ENCODE measurements at places on chromosomes 3 and 15.

DNA sequence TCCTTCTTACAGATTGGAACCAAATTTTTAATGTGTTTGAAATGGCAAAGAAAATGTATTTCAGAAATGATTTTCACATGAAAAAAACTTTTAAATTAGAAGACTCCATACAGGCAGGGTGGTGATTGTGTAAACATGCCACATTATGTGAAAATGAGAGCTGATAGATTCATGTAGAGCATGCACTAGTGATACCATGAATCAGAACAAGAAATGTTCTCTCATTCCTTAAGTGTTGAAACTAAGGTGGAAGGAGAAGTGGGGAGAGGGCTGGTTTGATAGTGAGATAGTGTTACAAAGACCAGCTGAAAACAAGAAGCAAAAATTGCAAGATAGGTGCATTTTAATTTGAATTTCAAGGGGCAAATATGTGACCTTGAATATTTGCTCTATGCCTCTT, 100.3 kb downstream of the CCNL1 start:
- no peak for DNase-seq

GRCh38 chr15:64029110-64029509, 17.2 kb downstream of the DAPK2 start:
- DNase-seq: no peak

DNA sequence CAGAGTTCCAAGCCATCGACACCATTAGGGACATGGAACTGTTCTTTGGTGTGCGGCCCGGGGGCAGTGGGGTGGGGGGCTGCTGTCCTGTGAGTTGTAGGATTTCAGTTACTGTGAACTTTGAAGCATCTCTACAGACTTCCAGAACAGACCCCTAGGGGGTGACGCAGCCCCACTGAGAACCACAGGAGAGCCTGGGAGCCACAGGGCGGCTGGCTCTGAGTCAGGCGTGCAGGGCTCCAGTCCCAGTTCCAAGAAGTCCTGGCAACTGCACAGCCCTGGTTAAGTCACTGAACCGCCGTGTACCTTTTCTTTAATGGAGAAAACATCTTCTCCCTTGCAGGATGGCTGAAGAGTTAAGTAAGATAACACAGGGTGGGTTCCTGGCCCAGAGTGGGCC, 23.5 kb upstream of the LRTM1 start:
- DNase-seq: no peak

- DNase-seq: no peak
Measured at GRCh38 chr3:11607816-11608215, 35.9 kb downstream of the VGLL4 start.

DNA sequence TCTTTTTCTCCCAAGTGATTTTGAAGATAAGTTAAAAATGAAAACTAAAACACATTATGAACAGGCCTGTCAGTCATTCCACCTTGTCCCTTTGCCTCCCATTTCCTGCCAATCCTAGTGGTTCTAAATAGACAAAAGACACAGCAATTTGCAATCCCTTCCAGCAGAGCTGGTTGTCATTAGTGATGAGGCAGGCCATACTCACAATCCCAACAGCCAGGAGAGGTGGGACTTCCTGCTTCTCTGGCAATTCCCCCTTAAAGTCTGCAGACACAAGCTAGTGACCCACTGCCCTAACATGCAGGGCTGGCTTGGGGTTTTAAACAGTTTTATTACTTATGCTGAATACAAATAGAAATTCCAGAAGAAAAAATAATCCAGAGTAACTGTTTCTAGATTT, 38.4 kb upstream of the RBP1 start:
- DNase-seq: no peak

- DNase-seq: no peak
Measured at GRCh38 chr3:45545476-45545875, 49.1 kb upstream of the LIMD1 start.

DNA sequence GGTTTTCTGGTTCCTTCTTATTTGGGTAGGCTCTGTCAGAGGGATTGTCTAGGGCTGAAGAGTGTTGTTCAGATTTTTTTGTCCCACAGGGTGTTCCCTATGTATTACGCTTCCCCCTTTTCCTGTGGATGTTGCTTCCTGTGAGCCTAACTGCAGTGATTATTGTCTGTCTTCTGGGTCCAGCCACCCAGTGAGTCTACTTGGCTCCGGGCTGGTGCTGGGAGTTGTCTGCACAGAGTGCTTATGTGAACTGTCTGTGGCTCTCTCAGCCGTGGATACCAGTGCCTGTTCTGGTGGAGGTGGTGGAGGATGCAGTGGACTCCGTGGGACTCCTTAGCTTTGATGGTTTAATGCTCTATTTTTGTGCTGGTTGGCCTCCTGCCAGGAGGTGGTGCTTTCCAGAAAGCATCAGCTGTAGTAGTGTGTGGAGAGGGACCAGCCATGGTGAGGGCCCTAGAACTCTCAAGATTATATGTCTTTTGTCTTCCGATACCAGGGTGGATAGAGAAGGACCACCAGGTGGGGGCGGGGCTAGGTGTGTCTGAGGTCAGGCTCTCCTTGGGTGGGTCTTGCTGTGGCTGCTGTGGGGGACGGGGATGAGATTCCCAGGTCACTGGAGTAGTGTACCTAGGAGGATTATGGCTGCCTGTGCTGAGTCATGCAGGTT, 53.8 kb downstream of the CCDC66 start:
- no peak for DNase-seq

DNA sequence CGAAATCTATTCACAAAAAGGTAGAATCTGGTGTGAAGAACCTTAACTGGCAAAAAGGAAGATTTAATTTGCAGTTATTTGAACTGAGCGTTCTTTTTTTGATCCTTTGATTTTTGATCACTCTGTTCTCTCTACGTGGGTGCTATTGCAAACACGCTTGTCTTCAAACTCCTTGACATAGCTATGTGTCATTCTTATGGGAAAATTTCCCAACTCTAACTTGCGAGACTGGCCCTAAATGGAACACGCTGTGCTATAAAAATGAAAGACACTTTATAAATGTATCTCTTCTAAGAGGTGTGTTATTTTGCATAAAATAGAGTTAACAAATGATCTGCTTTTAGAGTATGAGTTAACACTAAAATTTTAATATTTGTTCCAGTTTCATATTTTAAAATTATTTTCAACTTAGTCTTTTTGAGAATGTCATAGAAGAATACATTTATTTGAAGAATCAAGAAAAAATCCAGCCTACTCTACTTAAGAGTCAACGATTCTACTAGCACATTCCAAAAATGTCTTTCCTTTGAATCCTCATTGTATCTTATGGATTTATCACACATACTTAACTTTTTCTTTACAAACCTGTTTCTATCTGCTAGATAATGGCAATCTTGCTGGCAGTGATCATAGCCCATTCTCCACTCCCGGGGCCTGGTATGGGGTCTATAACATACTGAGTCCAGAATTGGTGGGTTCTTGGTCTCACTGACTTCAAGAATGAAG, 610.0 kb upstream of the TBL1XR1 start:
- DNase-seq: no peak

DNA sequence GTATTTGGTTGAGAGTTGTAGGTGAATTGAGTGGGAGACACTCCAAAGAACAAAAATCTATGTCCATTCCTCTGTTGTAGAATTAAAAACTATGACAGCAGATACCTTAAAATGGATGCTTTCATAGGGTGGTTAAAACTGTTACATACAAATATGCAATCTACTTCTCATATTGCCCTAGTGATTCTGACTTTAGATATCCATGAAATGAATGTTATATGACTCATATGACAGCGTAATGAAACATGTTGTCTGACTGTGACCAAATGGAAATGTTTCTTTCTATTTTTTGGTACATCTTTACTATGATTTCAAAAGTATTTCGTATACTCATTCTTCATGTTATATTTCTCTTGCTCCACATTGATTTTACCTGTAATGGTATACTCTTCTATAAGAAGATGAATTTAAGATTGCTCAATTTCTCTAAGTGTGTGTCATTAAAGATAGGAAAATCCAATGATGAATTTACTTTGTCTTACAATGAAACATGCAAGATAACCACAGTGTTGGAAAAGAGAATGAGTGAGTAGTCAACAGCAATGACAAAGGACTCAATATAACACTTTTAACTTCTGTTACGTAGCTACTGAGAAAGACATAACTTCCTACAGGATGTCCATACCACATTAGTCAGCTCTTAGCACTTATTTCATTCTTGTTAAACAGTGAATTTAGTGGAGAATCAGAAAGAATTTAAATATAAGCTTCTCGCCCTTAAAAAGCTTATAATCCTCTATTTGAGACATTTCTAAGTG, 79.3 kb upstream of the LSAMP start:
- no peak for DNase-seq

DNA sequence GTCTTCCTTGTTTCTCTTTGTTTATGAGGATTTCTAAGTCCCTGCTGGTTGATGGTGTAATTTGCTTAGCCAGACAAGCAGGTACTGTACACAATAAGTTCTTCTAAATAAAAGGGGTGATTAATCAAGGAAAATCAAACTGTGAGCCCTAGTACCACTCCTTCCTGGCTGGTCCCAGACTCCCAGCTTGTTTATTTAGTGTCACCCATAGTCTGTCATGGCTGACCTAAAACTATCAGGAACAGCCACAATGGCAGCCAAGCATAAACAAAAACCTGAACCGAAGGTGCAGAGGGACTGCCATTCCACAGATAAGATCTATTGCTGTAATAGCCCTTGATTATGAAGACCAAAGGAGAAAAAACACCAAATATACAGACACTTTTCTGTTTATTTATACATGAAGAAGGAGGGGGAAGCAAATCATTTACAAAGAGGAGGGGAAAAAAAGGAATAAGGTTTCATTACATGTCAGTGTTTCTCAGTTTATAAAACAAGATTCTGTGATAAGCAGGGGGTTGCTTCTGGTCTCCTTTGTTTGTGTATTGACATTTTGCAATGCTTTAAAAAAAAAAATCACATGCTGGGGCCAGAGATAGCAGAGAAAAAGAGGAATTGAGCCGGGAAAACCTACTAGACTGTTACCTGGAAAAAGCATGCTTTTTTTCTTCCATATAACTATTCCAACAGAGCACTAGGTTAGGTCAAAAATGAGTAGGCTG, 182.4 kb upstream of the DPH6 start:
- no peak for DNase-seq

DNA sequence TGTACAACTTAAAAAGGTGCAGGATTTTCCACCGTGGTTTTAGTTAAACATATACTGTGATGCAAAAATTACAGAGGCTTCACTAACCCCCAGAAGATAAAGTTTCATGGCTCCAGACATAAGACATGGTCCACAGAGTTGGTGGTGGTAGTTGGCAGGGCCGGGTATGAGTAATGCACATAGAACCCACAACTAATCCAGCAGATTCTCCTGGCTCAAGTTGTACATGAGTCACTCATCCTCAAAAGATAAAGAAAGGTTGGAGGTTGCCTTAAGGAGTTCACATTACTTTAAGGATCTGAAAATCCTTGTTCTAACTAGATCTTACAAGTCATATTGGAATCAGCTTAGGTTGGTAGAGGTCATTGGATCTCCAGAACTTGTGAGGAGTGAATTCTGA, 98.3 kb upstream of the ZBTB20 start:
- DNase-seq: no peak

DNA sequence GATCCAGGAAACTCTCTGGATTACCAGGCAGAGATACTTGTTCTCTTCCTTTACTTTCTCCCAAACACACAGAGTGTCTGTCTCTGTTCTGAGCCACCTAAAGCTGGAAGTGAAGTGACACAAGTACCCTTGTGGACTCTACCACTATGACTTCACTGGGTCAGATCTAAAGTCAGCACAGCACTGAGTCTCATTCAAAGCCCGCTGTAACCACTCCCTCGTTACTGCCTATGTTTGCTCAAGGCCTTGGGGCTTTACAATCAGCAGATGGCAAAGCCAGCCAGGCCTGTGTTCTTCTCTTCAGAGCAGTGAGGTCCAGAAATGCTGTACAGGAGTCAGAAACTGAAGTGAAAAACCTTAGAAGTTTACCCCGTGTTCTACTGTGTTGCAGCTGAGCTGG, 588.3 kb upstream of the SEMA6D start:
- DNase-seq: no peak

DNA sequence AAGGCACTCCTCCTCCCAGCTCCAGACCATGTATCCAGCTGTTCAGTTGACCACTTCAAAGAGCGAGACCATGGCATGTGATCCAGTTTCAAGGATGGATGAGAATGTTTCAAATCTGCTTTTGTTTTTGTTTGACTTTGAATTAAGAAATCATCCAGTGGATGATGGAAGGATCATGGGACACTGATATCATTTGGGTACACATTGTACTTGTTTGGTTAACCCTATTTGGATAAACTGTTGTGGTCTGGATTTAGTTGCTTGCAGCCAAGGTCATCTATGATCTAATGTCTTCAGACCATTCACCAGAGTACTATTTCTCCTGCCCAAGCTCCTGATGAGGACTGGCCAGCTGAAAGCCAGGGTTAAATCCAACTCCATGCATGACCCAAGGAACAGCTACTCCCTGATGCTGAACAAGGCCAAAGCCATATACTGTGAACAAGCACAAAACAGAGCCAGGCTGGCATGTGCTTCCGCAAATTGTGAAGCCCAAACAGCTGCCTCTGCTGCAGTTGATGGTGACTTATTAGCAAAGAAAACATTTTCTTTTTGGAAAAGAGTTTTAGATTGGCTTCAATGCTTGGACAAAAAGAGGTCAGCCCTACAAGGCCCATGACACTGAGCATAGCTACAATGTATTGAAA, 5.2 kb upstream of the ADAMTS17 start:
- DNase-seq: no peak

GRCh38 chr3:11143476-11143875, 10.8 kb upstream of the HRH1 start:
- DNase-seq: no peak

DNA sequence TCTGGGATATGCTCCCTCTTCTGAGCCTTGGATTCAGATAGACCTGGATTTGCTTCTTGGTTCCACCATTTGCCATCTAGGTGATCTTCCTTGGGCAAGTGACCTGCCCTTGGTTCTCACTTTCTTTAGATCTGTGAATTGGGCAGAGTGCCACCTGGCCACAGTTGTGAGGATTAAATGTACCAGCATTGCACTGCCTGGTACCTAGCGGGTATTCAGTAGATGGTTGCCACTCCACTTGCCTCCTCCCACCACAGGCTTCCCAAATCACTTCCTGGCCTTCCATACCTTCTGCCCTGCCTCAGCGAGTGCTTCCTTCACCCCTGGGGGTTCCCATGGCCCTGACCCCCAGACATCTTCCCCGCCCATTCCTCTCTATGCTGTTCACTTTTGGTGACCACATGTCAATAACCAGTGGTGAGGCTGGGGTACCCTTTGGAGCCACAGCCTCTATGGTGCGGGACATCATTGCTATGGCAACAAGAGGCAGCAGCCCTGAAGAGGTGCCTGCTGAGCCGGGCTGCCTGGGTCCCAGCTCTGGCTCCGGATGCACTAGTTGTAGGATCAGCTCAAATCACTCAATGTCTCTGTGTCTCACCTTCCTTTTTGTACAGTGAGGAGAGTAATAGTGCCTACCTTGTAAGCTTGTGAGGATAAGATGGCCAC, 40.5 kb downstream of the CMTM7 start:
- DNase-seq: no peak

GRCh38 chr3:57805674-57806073, 49.6 kb downstream of the SLMAP start:
- DNase-seq: no peak

GRCh38 chr3:97831140-97831539, 9.3 kb downstream of the CRYBG3 start:
- DNase-seq: no peak

- no peak for DNase-seq
Measured at GRCh38 chr3:9109568-9109914, 139.9 kb downstream of the SRGAP3 start.

Measured in stimulated activated CD4-positive, alpha-beta T cell treated with anti-CD3 and anti-CD28 coated beads, TNF-alpha, amount 100 ng/mL, for 48 hours (primary cell).